Amniotic epithelial cell (primary cell): ENCODE measurements at places on chromosomes 3 and 15.
A peak's percentile ranks its signal among the peaks of the same experiment; 100 is the strongest.

GRCh38 chr3:115512565-115513415 lies 110.5 kb upstream of the GAP43 start:
- DNase-seq, result peak; percentile 62

- no peak for DNase-seq
These were observed 79.8 kb upstream of the CSPG5 start for GRCh38 chr3:47658444-47658843.

- peak; percentile 11 for DNase-seq
These were observed 916 bp downstream of the IL17RD start for GRCh38 chr3:57164217-57164656.

DNA sequence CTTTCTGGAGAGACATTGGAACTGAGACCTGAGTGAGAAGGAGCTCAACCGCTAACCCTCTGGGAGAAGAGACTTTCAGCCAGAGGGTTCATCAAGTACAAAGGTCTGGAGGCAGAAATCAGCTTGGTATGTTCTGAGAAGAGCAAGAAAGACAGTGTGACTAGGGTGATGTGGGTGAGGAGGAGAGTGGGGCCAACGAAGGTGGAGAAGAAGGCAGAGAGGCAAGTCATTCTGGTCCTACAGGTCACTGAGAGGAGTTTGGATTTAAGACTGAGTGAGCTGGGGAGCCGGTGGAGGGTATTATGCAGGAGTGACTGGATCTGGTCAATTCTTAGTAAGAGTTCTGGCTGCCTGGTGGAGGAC lies 12.2 kb downstream of the XIRP1 start:
- DNase-seq, result no peak
